ENCODE measurements at places on chromosomes 16 and 17.
A peak's percentile ranks its signal among the peaks of the same experiment; 100 is the strongest.

DNA sequence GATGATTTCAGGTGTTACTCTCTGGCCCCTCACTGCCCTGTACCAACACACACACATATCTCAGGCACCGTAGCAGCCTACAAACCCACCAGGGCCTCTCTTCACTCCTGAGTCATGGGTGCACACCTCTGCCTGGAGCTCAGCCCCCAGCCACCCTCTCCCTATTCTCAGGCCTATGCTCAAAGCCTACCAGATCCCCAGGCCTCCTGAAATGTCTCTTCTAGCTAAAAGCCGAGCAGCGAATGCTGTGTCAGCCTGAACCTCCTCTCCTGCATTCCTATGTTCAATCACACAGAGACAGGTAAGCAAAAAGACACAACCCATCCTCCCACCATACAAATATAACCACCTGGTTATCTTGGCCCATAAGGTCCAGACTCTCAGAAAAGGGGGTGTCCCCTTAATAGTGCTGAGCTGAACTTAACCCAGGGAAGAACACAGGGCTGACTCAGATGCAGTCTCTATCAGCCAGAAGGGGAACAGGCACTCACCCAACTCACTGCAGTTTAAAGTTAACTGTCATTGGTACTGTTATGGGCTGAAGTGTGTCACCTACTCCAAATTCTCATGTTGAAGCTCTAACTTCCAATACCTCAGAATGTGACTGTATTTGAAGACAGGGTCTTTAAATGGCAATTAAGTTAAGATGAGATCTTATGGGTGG lies 62.0 kb upstream of the TEKT3 start:
- no peak for DNase-seq

DNA sequence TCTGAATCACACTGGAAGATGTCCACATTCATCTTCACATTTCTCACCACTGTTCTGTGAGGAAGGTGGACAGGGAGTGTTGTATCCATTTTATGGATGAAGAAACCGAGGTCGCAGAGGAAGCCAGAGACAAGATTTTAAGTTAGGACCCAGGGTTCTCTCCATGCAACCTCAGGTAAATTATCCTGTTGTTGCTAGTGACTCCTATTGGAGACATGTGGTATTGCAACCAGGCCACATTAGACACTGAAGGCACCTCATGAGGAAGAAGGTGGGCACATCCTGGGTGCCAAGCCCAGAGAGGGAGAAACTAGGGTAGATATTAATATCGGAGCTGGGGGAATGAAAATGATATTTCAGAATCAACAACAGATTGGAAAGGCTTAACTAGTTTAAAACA lies 8.5 kb upstream of the WNT9B start:
- DNase-seq = no peak

- DNase-seq = no peak
Measured at GRCh38 chr17:17120701-17121100, 78.4 kb downstream of the MPRIP start.

DNA sequence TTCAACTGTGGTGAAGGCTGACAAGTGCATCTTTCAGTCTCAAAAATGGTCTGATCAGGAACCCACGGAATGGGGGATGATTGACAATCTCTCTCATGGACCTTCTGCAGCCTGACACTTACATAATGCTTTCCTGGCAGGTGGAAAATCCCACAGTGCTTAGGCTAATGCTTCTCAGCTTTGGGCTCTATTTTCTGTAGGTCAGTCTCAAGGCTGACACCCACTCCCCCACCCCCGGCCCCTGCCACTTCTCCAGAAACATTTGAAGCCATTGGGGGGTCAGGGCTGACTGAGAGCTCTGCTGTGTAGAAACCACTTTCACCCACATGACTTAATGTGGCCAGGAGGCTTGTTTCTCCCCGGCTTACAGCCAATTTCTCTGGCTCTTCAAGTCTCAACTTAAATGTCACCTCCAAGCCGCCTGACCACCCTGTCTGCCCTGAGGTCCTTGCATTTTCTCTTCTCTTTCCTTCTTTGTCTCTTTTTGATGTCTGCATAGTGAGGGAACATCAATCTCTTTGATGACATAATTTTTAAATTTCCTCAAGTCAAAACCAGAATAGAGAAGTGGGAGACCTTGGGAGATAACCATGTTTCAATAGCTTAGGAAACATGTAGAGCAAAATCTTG lies 16.7 kb upstream of the IRF8 start:
- DNase-seq = no peak

- DNase-seq = no peak
Measured at GRCh38 chr17:13787636-13788035, 185.9 kb upstream of the HS3ST3A1 start.

- no peak for DNase-seq
Measured at GRCh38 chr16:55754056-55754455, 78.8 kb downstream of the CES1 start.

GRCh38 chr17:72491102-72491501 lies 370.3 kb downstream of the SOX9 start:
- DNase-seq = peak; percentile 50

- DNase-seq = no peak
Measured at GRCh38 chr16:14041164-14041563, 30.0 kb upstream of the MRTFB start.

DNA sequence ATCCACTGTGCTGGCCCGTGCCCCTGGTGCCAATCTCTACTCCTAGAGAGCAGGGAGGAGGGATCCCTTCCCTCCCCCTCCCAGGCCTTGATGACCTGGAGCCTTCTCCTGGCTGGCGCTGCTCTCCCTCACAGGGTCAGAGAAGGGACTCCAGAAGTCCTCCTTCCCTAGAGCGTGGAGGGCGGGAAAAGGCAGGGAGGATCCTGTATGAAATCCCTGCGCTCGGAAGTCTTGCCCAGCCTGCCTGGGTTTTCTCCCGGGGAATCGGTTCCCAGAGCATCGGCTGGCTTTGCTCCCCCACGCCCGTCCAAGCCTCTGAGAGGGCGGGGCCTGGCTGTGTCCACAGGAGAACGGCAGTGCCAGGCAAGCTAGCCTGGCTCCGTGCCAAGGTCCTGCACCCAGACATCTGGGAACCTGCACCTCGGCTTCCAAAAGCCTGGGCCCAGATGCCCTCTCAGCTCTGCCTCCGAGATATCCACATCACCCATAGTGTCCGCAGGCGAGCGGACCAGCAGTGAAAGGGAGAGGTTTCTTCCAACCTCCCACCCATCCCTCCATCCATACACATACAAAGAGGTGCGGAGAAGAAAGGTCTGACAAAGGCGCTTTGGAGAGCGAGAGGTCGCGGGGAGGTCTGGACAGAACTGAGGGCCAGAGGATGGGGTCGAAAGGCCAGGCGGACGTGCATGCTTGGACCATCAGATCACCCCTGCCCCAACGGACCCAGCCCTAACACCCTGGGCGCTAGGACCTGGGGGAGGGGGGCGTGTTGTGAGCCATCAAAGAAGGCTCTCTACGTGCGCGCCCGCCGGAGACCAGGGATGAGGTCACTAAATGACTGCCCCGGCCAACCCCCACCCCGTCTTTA lies 1.1 kb downstream of the MPP2 start:
- DNase-seq = peak; percentile 36

DNA sequence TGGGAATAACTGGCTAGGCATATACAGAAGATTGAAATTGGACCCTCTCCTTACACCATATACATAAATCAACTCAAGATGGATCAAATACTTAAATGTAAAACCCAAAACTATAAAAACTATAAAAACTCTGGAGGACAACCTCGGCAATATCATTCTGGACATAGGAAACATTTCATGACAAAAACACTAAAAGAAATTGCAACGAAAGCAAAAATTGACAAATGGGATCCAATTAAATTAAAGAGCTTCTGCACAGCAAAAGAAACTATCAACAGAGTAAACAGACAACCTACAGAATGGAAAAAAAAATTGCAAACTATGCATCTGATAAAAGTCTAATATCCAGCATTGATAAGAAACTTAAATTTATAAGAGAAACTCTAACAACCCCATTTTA lies 503.7 kb upstream of the C16orf82 start:
- no peak for DNase-seq

- peak; percentile 44 for DNase-seq
Measured at GRCh38 chr16:87552772-87553573, 49.3 kb upstream of the JPH3 start.

DNA sequence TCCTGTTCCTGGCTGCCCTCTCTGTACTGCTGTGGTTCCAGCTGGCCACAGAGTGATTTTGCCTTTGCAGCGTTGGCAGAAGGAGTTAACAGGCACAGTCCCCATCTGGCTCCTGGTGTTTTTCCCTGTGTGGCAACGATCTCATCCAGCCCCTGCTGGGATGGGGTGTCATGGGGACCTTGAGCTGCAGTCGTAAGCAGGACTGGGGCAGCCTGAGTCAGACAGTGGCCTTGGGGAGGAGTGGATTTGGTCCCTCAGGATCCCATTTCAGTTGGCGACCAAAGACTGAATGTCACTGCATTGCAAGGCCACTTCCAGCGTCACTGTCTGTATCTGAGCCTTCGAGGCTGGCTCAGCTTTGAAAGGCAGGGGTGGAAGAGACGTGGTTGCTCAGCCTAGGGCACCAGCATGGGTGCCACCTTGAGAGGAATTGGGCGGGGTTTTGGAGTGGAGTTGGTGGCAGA lies 11.9 kb downstream of the TMEM94 start:
- DNase-seq = no peak

DNA sequence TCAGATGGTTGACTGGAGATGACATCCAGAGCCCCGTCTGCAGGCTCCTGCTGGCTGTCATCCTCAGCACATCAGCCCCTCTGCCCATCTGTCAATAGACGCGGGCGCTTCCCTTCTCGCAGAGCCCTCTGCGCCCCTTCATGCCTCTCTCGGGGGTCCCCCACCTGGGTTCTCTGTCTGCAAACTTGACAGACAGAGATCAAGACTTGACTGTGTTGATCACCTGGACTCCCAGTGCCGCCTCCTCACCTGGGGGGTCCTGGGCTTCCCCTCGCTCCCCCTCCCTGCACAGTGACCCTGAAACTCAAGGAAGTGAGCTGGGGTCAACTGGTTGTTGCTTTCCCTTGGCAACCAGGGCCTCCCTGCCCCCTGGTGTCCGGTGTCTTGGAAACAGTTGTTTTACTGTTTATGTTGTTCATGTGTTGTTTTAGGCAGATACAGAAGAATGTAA lies 31.9 kb downstream of the RNF213 start:
- DNase-seq = no peak

DNA sequence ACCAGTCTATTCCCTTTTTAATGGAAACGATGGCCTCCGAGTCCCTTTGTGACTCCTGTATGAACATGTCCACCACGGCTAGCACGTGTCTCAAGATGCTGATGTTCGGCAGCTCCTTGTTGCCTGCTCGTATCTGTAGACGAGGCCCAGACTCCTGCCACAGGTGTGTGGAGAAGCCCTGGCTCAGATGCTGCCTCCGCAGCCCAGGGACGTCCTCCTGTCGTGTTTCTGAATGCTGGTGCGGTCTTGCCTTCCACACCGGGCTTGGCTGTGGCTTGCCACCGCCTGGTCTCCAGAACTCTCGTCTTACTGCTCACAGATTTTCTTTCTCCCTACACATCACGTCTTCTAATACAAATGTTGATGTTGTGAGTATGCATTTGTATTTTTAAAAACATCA lies 17.0 kb downstream of the FOXF1 start:
- DNase-seq = no peak

DNA sequence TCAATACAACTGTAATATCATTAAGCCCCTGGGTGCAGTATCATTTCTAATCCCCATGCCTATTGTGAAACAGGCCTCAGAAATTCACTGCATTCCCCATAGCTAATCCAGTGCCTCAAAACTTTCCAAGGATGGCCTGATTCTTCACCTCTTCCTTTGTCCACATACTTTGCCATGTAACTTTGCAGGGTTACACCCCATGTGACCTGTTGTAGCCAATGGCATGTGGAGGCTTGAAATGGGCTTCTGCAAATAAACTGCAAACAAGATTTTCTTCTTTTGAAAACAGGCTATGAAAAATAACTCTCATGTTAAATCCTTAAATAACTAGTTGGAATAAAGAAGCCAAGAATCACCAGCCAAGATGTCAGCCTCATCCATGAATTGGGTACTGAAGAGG lies 35.9 kb downstream of the ABCA10 start:
- DNase-seq = no peak

DNA sequence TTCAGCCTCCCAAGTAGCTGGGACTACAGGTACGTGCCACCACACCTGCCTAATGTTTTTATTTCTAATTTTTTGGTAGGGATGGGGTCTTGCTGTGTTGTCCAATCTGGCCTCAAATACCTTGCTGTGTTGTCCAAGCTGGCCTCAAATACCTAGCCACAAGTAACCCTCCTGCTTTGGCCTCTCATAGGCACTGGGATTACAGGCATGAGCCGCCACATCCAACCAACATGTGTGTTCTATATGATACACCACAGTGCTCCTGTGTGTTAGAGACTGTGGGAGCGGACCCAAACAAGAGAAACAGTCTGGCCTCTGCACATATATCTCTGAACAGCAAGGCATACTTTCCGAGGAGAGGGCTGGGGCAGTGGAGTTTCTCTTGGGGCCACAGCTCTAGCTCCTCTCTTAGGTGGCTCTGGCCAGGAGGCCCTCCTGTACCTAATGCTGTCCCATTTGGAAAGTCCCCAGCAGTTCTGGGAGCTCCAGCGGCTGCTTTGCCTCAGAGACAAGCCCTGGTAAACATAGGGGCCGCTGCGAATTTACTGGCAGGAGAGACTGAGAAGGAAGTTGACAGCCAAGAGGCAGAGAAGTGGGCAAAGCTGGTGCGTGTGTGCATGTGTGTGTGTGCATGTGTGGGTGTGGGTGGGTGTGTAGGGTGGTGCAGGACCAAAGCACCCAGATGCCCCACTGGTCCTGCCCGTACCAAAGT lies 95.0 kb downstream of the RAB11FIP4 start:
- no peak for DNase-seq

DNA sequence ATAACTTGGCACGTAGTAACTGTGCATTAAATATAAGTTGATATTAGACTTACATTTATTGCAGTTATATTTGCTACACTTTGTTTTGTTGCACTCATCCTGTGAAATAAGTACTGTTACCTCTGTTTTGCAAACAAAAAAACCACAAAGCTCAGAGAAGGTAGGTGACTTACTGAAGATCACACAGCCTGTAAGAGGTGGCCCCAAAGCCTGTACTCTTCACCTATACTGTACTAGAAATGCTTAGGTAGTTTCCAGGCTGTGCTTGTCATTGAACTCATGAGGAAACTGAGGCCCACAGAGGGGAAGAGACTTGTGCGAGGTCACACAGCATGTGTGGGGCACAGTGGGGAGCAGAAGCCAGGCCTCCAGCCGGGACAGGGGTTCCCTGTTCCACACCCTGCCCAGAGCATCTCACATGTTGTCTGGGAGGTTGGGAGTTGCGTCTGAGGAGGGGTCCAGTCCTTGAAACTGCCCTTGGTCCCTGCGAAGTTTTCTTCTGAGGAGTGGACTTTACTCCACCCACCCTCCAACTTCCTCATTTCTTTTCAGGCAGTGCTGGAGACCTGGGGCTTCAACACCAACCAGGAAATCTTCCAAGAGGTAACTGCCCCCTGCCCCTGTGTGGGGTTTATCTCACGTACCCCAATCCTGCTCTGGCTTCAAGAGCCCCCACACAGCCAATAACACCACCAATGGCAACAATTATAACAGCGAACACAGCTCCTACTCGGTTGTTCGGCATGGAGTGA lies 13.0 kb downstream of the CETP start:
- DNase-seq = no peak

- DNase-seq = no peak
Measured at GRCh38 chr16:2816751-2817339, at the start of gene PRSS21. TSS of gene PRSS21 (plus strand) at chr16:2817237. CDS start at chr16:2817269, 32 bp downstream.

DNA sequence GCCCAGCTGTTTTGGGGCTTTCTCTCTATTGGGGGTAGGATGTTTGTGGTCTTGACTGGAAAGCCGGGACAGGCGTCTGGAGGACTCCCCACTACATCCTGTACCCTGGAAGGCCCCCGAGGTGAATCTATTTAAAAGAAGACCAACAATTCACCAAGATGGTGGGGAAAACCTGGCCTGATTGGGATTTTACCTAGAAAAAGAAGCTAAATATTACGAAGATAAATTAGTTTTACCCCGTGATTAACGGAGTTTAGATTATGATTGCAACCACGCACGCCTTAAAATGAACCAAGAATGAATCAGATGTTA lies 779 bp upstream of the CCDC102A start:
- no peak for DNase-seq

All from epithelial cell of esophagus (primary cell).